ENCODE measurements at places on chromosomes 6 and 20.

DNA sequence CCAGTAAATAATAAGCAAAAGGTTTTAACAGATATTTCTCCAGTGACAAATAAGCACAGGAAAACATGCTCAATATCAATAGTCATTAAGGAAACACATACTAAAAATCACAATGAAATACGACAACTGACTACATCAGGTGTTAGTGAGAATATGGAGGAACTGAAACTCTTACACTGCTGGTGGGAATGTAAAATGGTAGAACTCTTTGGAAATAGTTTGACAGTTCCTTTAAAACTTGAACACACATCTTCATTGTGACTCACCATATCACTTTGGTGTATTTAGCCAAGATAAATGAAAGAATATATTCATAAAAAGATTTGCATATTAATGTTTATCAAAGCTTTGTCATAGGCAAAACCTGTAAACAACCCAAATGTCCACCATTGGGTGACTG is 11.3 kb upstream of the MAP3K5 start:
- DNase-seq: no peak

GRCh38 chr6:40249935-40250334 is 315.7 kb upstream of the MOCS1 start:
- no peak for DNase-seq

- no peak for DNase-seq
Observed at GRCh38 chr20:13873831-13874230, 89.0 kb downstream of the NDUFAF5 start.

DNA sequence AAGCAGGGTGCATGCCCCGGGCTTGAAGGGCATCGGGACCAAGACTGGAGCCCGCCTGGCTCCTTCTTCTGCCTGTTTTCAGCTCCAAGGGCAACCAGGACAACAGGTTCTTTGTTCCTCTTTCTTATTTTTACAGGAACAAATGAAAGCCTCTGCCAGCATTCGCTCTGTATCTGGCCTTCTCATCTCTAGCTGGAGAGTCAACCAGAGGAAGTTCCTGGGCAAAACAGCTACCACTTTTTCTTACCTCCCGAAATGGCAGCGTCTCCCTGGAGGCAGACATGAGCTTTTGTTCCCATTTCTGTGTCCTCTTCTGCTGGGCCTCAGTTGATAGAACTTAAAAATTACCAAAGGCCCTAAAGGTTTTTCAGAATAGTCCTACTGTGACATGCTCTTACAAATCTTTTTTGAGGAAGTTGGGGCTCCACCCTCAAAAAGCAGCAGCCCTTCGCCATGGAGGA is 74.1 kb upstream of the NAA20 start:
- DNase-seq: no peak

DNA sequence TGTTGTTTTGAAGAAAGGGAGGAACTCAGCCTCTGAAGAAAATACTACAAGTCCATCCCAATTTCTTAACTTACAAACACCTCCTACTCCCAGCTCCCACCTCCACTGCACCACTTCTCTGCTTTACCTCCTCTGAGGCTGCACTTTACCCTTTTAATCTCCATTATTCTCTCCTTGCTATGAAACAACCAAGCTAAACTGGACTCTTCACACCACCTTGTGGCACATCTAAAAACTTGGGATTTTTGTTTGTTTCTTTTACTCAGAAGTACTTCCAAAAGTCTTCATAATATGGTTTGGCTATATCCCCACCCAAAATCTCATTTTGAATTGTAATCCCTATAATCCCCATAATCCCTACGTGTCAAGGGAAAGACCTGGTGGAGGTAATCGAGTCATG is 142.2 kb downstream of the MOXD1 start:
- DNase-seq: no peak

DNA sequence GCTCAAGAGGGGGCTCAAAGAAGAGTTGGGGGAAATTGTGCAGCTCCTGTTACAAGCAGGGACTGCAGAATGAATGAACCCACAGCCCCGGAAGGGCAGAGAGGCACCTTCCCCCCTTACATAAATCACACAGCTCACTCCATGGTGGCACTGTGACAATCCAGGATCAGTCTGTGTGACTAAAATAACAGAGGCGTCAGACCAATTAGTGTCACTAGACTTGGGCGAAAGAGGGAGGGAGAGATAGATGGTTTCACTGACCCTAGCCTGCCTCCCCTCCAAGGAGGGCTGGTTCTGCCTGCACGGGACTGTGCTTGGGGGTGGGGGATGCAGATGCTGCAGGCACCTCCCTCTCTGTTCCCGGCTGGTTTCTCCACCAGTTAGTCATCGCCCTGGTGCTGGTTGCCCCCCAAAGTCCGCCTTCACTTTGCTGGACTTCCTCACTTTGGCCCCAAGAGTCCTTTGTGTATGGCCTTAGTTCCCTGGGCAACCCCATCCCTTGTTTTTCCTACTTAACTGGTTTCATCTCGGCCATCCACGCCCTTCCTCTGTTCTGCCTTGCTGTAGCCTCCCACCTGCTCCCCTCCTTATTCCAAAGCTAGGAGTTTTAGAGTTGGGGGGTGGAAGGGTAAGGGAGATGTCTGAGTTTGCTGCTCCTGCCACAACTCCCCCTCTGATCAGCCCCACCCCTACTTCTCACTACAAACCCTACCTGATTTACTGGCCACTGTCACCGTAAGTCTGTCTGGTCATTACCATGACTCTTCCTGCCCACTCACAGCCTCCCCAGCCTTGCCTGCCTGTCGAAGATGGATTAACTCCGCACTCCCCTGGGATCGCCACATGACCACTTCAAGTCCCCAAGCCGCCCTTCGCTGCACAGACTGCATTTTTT is 17.7 kb downstream of the CCDC167 start:
- peak; percentile 89 for DNase-seq

- DNase-seq: no peak
Observed at GRCh38 chr6:82705579-82705978, 342.0 kb downstream of the TPBG start.

- DNase-seq: no peak
Observed at GRCh38 chr6:8170245-8170644, 67.9 kb upstream of the EEF1E1 start.

DNA sequence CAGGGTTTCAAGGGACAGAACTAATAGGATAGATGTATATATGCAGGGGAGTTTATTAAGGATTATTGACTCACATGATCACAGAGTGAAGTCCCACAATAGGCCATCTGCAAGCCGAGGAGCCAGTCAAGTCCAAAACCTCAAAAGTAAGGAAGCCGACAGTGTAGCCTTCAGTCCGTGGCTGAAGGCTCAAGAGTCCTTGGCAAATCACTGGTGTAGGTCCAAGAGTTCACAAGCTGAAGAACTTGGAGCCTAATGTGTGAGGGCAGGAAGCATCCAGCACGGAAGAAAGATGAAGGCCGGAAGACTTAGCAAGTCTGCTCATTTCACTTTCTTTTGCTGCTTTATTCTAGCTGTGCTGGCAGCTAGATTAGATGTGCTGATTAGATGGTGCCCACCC is 128.0 kb downstream of the TNFRSF21 start:
- DNase-seq: no peak

- DNase-seq: no peak
Observed at GRCh38 chr6:116812051-116812650, 16.7 kb downstream of the GPRC6A start.

GRCh38 chr6:82908661-82909060 is 157.0 kb downstream of the UBE3D start:
- DNase-seq: no peak

- DNase-seq: no peak
Observed at GRCh38 chr20:11608736-11609135, 309.0 kb upstream of the BTBD3 start.

DNA sequence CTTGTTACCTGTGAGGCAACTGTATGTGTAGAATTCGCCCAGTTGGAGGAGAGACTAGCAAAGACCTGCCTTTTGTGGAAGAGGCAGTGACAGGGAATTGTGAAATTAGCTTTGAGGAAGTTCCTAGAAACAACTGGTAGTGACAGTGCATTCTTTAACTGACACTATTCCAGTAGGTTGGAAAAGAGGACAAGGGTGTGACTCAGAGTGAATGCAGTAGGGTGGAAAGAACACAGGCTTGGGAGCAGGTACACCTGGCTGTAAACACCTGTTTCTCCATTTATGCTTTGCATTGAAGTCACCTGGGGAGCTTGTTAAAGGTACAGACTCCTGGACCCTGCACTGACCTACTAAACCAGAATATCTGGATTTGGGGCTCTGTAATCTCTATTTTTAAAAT is 295.7 kb downstream of the PHACTR1 start:
- no peak for DNase-seq

DNA sequence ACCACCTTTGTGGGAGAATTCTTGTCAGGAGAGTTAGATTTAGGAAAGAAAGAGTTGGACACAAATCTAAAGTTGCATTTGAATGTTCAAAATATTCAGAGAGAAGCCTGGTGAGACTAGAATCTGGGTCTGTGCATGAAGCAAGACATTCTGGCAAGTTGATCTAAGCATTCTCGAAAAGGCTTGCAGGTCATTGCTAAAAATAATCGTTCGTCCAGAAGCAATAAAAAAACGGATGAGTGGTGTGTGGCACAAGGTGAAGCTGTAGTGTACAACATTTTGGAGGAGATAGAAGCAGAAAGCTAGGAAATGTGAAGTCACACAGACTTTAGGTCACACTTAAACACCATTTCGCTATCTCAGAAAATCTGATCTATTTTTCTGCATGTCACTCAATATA is 114.9 kb upstream of the IFNGR1 start:
- no peak for DNase-seq

DNA sequence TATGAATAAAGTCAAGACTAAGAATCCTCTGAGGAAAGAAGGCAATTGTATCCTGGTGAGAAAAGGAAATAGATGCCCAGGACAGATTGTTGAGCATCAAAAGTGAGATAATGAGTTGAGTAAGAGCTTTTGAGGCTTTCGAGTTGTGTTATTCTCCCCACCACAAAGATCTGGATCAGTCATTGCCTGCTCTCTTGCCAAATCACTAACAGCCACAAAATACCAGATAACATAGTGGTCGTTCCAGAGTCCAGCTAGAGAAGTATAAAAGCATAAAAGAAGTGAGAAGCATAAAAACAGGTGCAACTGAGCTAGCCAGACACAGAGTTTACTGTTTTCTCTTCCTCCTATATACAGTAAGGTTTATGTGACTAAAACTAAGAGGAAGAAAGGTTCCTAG is 4.9 kb downstream of the SPINT4 start:
- DNase-seq: no peak

GRCh38 chr6:138242987-138243592 is 24.8 kb upstream of the PBOV1 start:
- no peak for DNase-seq

- DNase-seq: no peak
Observed at GRCh38 chr20:61659246-61659993, 406.3 kb downstream of the TAF4 start.

DNA sequence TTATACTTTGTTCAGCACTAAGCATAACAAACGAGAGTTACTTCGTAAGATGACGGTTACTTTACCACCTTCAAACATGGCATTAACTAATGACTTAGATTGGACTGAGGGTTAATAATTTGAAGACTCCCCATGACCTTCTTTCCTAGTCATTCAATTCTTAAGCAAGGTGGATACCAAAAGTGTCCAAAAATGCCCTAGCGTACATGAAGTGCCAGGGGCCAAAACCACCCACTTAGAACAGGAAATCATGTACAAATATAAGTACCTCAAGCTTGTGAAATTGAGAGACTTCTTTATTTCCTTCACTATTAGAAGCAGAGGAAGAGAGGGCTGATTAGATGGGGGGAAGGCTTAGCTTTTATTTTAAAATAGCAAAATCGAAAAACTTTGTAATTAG is 166.4 kb downstream of the ATXN1 start:
- DNase-seq: no peak

DNA sequence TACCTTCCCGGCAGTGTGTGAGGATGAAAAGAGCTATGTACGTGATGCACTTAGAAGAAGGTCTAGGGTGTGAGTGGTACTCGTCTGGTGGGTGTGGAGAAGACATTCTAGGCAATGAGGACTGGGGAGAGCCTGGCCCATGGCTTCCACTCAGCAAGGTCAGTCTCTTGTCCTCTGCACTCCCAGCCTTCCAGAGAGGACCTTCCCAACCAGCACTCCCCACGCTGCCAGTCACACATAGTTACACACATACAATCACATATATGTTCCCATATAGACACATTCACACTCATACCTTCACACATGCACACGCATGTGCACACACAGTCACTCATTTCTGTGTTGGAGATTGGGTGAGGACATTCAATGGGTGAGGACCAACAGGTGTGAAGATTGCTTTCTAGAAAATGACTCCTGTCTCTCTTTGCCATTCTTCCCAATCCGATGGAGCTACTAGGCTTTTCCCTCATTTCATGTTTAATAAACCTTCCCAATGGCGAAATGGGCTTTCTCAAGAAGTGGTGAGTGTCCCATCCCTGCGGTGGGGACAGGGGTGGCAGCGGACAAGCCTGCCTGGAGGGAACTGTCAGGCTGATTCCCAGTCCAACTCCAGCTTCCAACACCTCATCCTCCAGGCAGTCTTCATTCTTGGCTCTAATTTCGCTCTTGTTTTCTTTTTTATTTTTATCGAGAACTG is 30.4 kb downstream of the SRSF3 start:
- DNase-seq: no peak

- no peak for DNase-seq
Observed at GRCh38 chr6:26071135-26071534, 16.1 kb upstream of the HFE start.

DNA sequence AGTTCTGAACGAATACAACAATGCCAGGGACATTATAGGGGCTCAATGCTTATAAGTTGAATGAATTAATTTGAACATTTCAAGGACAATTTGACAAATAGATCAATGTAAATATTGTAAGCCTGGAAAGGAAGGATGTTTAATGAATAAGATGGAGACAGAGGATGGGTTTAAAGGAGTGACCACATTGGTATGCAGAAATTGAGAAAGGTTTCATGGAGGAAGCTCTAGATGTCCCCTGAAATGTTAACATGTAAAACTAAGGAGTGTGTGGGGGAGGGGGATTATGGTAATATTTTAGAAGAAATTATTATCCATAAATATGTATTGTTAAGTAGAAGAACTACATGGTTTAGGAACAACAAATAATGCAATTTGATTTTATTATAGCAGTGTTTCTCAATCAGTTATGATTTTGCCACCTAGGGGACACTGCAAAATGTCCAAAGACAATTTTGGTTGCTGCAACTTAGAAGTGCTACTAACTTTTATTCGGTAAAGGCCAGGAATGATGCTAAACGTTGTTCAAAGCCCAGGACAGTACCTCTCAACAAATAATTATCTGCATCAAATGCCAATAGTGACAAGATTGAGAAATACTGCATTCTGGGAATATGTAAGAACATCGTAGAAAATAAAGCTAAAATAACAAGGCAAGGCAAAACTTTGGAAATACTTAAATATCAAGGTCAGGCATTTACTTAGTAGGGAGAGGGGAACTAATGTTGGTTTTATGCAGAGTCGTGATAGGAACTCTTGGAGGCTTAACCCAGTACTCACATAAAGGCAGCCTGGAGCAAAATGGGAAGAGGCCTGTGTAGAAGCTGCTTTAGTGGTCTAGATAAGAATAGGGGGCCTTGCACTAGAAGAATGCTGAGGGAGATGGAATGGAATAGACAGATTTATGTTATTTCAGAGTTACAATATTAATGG is 686.9 kb upstream of the CITED2 start:
- DNase-seq: no peak
